Left ventricle myocardium inferior (tissue), 1 donor: ENCODE measurements at places on chromosomes 2 and 18. TPM values are rescaled to one million over a fixed set of nuclear protein-coding genes. Genes with fewer than 3 reads are reported as not detected.

Gene REG3G
- not detected for total RNA-seq

Gene NTSR2
- total RNA-seq, result not detected

Gene SLC5A7
- not detected for total RNA-seq

Gene RESP18
- total RNA-seq, result not detected

Gene SP5
- 0.44 TPM for total RNA-seq

Gene PHOSPHO2
- 3.2 TPM for total RNA-seq

Gene SCN1A
- 0.63 TPM for total RNA-seq

Gene SGO2
- 1.6 TPM for total RNA-seq

Gene COL5A2
- 9.3 TPM for total RNA-seq

Gene SLC30A3
- 5.9 TPM for total RNA-seq

Gene ZEB2
- 89.1 TPM for total RNA-seq

Gene DPYSL5
- not detected for total RNA-seq

Gene IL1F10
- not detected for total RNA-seq

Gene LRRC30
- total RNA-seq, result not detected

Gene RUFY4
- not detected for total RNA-seq

Gene ALK
- 0.14 TPM for total RNA-seq

Gene CTAGE1
- total RNA-seq, result not detected

- peak; percentile 33 for DNase-seq
Observed at GRCh38 chr2:20618886-20619521, 31.9 kb downstream of the HS1BP3 start.

DNA sequence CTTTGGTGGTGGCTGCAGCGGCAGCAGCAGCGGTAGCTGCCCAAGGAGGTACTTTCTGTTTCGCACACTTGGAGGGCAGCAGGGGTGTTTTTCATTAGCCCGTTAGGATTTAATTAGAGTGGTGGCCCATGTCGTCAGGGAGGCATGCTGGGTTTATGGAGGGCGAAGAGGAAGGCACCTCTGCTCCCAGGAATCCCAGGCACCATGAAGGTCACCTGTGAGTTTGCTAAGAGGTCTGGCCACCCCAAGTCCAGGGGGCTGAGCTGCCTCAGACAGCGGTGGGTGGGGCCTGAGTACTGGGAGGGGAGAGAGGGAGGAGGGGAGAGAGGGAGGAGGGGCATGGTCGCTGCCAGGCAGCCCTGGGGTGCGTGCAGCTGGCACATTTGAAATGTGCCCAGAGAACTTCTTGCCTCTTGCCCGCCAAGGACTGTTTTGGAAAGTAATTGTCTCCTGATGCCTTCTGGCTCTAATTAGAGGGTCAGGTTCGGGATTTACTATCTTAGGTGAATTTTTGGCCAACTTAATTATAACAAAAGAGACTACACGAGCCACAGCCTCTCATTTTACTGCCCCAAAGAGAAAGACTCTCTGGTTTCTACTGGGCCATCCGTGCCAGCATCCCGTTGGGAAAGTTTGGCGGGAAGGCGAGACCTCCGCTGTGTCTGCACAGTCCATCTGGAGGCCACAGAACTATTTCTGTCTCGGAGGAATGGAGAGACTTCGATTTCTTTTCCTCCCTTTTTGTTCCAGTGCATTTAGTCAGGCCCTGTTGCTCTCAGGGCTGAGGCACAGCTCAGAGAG lies 62.0 kb downstream of the GLI2 start:
- DNase-seq, result no peak

GRCh38 chr18:8174771-8175170 lies 434.5 kb upstream of the RAB12 start:
- no peak for DNase-seq

- no peak for DNase-seq
Observed at GRCh38 chr2:152479282-152479681, 144.3 kb downstream of the FMNL2 start.

DNA sequence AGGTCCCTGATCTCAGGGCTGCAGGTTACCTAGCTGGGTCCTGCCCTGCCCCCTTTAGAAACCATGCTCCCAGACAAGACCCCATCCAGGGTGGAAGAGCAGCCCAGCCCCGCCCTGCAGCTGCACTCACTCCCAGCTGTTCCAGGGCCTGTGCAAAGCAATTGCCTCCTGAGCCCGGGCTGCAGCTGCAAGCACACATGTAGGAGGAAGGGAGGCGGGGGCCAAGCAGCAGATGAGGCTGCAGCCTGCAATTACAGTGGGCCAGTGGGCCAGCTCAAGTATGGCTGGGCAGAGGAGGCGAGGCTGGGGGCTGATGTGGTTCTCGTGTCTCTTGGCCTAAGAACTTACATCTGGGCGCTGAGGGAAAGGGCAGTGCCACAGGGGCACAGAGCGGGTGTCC lies 65.4 kb upstream of the TUBA3E start:
- no peak for DNase-seq

DNA sequence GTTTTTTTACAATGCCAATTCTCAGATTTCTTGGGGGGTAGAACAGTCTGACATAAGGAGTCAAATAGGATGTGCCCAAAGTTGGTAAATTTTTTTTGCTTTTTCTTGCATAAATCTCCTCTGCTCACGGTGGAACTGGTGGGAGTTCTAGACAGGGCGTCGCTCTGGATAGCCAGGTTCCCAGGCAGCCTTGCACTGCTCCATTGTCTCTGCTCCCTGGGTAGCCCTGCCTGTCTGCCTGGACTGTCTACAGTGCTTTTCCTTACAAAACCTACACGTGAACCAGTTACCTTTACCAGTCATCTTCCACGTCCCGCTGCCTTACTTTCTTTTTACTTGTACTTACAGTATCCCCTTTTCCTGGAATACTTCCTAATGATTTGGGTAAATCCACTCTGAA lies 117.1 kb downstream of the ZNF407 start:
- no peak for DNase-seq

DNA sequence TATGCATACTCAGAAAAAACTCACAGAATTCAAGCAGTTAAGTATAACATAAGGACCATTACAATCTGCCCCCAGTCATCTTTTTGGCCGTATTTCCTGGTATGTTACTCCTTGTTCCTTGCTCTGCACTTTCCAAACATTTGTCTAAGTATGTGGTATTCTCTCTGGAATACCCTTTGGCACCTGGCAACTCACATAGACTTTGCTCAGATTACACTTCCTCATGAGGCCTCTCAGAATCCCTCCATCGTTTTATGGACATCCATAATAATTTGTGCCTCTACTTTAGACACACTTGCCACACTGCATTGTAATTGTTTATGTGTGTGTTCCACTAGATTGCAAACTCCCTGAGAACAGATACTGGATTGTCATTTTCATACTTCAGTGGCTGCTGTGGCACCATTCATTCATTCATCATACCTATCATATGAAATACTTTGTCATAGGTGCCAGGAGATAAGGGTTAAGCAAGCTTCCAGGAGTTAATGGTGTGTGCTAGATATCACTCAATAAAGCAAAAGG lies 84.0 kb downstream of the HIBCH start:
- DNase-seq, result no peak

- DNase-seq, result no peak
Observed at GRCh38 chr2:140882671-140883620, 1247.9 kb downstream of the LRP1B start.

- DNase-seq, result no peak
Observed at GRCh38 chr2:228927028-228928010, 343.8 kb downstream of the PID1 start.

GRCh38 chr2:10284108-10284870 lies 18.4 kb upstream of the HPCAL1 start:
- no peak for DNase-seq

GRCh38 chr18:34042423-34043146 lies 182.1 kb downstream of the NOL4 start:
- no peak for DNase-seq

- DNase-seq, result no peak
Observed at GRCh38 chr2:33205693-33206434, 259.1 kb downstream of the LTBP1 start.

DNA sequence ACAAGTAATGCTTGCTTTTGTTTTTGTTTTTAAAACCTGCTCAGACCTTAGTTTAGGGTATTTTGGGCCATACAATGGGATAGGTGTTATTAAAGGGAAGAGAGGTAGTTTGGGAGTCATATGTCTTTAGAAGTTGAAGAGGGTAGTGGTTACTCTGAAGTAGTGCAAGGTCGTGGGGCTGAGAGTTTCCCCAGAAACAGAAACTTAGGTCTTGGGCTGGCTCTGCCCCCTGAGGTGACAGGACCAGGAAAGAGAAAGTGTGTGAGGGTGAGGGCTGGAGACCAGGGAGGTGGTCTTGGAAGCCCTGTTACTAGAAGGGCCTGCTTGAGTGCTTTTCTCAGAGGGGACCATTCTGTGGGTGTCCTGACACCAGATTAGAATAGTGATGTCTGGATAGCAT lies 500.5 kb upstream of the SPHKAP start:
- DNase-seq, result no peak

GRCh38 chr2:136392897-136393505 lies 275.1 kb upstream of the CXCR4 start:
- DNase-seq, result no peak

- DNase-seq, result no peak
Observed at GRCh38 chr2:29308366-29308765, 193.2 kb downstream of the CLIP4 start.

DNA sequence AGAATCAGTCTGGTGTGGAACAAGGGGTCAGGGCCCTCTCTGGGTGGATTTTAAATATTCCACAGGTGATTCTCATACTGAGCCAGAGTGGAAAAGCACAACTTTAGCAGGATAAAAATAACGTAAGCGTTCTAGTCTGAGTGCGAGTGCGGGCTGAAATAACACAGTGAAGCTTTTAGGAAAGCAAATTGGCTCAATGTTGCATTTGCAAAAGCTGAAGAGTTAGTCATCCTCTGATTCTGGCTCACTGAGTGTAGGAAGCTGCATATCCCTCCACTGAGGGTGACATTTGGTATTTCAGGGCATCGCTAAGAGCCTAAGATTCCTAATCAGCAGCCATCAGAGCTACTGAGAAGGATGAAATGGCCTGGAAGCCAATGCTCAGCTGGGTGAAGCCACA lies 134.7 kb downstream of the RIF1 start:
- DNase-seq, result no peak

- no peak for DNase-seq
Observed at GRCh38 chr18:56565551-56566345, 72.6 kb downstream of the TXNL1 start.

DNA sequence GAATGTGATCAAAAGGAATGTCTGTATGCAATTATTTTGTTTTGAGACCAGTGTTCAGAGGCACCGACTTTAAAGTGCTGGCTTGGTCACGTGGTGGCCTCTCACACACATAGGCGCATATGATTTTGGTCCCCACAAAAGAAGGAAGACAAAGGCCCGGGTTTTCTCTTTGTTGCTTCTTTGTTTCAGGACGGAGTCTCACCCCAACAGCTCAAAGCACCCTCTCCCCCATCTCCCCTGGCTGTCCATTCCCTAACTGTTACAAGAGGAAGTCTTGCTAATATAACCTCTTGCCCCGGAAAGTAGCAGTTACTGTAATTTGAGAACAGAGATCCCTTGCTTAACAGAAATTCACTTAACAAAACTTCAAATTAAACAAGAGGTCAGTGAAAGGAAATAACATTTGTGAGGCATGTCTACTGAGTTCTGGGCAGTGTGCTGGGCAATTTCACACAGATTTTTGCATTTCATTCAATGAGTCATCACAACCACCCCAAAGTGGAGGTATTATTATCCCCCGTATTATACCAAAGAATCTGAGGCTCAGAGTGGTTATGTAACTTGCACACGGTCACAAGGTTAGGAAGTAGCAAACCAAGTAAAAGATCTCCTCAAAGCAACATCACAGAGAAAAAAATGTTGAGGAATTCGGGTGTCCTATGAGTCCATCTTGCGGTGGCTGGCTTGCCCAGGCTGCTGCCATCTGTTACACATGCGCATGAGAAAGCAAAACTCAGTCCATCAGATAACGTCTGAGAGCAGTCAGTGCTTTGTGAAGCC lies 75.8 kb downstream of the SDC1 start:
- DNase-seq, result no peak
